Neural crest cell (in vitro differentiated cells): ENCODE measurements at places on chromosomes 16 and 17. TPM values are rescaled to one million over a fixed set of nuclear protein-coding genes. Genes with fewer than 3 reads are reported as not detected.

DNA sequence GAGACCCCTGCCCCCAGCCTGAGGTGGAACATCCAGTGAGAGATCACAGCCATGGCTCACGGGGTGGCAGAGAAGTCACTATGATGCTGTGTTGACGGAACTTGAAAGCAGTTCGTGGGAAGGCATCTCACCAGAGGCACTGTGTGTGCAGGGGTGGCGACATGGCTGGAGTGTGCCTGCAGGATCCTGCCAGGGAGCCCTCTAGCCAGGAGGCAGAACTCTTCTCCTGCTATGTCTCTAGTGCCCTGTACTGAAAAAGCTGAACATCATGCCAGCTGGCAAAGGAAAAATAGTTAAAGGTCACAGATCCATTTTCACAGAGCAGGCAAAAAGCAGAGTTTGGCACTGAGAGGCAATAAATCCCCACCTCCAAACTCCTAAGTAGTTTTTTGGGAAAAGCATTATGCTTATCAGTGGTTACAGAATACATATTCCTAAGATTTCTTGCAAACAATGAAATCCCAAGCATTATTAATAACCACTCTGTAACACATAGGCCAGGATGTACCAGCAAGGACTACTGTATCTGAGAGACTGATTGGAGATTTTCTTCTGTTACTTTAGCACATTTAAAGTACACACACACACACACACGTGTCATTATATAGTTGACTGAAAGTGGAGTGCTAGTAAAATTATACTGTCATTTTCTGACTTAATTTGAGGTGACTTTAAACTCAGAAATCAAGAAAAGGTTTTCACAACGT is 36.8 kb downstream of the TNRC6C start:
- DNase-seq, result no peak

DNA sequence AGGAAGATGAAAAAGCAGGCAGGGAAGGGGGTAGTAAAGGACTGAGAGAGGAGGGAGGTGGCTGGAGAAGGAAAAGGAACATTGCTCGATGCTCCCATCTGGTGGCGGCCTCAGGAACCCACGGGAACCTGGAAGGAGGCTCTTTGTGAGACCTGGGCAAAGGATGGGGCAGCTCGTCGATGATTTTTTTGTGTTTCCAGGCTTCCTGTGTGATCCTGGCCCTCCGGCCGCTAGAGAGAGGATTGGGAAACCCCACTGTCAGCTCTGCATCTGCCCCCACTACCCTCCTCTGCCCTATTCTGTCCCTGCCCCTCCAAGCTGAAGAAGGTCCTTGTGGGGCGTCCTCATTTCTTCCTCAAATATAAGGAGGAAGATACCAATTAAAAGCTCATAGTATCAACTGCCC is 6.6 kb downstream of the WFIKKN2 start:
- DNase-seq, result peak; percentile 79

GRCh38 chr16:72764015-72764654 is 283.8 kb downstream of the ZFHX3 start:
- DNase-seq, result no peak

DNA sequence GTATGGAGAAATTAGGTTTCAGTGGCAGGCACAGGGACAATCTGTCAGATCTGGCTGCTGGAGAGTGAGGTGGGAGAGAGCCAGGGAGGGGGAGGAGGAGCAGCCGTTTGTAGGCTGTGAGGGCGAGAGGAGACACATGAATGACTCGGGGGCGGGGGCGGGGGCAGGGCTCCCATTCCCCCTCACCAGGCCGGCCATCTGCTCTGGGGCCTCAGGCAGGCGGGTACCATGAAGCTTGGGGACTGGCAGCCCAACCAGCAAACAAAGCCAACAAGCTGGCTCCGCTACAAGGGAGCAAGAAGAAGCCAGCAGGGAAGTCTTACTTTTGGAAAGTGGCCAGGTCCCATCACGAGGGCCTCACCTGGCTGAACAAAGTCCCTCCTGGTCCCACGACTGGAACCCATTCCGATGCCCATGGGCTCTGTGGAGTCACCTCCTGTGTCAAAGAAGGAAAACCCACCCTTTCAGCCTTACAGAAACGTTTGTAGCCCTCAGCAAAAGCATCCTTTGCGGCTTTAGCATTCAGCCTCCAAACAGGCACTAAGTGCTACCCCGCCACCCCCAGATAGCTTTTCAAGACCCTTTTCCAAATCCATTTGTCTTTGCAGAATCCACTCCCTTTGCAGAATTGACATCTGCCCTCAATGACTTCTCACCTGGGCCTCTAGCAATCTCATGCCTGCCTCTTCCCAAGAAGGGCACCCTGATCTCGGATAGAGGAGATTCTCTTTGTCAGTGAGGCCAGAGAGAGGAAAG is 9.2 kb upstream of the SSTR2 start:
- DNase-seq, result no peak

DNA sequence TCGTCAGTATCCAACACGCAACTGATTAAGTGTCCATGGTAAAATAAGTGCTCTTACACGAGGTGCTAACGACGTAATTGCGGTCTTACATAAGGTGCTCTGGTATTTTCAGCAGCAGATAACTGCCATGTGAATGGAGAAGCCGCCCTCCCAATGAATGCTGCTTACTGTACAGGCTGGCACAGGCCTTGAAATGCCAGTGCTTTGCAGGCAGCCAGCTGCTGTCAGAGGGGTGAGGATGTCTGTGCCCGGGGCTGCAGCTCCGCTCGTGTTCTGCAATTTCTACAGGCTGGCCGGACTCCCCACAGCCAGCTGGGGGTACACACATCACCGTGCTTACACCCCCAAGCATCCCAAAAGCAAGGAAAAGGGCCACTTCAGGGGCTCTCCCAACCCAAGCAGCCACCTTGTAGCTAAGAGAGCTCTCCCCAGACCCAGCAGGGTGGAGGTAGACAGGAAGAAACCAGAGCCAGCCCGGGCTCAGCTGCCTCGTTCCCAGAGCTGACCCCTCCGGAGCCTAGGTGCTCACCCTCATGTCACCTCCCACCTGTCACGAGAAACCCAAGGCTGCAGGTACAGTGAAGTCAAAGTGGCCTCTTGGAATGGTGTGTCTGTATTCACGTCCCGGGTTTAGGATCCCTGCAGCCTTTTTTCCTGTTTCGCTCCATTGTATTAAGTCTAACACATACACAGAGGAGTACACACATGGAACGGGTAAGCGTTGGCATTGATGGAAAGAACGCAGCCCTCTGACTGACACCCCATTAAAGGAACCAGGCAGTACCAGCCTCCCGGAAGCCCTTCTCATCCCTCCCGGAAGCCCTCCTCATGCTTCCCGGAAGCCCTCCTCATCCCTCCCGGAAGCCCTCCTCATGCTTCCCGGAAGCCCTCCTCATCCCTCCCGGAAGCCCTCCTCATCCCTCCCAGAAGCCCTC is 27.2 kb upstream of the RPH3AL start:
- no peak for DNase-seq

DNA sequence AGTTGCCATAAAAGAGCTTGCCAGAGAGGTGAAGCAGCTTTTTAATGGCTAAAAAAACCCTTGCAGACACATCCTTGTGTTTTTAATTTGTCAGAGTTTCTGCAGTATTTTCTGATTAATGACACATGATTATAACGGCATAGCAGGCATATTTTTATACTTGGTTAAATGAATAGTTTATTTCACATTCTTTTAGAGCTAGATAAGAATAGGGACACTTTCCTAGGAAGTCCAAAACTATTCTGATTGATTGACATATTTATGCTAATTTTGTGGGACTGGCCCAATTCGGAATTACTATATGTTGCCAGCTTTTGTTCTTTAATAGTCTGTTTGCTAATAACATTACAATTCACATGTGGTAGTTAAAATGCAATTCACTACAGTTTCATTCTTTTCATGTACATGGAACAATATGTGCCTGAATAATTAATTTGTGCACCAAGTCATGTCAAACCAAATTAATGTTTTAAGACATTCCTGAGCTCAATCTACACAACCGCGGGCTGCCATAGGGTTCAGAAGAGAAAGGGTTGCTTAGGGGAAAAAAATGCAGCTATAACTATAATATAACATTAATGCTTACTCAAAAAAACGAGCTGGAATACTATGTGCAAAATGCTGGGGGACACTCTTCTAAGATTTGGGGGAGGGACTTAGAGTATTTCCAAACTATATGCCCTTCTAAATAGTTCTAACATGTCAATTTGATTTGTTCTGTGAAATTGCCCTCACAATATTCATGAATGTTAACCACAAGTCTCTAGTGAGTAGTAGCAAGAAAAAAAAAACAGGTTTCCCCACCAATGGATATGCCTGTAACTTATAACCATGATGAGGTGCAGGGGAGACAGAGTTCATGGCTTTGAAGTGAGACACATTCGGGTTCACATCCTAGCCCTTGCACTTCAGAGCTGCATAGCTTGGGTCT is 305.4 kb downstream of the CEP112 start:
- no peak for DNase-seq

- DNase-seq, result no peak
These were observed 67.8 kb downstream of the TMEM100 start for GRCh38 chr17:55654821-55655220.

- no peak for DNase-seq
These were observed 255.2 kb upstream of the WSB1 start for GRCh38 chr17:27038676-27039075.

DNA sequence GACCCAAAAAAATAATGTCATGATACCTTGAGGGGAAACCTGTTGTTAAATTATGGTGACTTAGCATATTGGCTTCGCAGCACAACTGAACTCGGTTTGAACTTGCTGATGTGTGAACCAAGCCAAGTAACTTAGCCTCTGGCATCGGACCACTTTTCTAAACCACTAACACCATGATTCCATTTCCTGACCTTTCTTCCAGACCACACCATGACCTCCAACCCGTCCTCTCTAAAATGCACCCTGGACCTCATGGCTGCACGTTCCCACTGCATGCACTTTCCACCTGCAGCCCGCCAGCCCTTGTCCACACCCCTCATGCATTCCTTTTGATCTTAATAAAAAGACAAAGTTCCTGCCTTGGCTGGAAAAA is 29.3 kb downstream of the DYNLRB2 start:
- DNase-seq, result no peak

DNA sequence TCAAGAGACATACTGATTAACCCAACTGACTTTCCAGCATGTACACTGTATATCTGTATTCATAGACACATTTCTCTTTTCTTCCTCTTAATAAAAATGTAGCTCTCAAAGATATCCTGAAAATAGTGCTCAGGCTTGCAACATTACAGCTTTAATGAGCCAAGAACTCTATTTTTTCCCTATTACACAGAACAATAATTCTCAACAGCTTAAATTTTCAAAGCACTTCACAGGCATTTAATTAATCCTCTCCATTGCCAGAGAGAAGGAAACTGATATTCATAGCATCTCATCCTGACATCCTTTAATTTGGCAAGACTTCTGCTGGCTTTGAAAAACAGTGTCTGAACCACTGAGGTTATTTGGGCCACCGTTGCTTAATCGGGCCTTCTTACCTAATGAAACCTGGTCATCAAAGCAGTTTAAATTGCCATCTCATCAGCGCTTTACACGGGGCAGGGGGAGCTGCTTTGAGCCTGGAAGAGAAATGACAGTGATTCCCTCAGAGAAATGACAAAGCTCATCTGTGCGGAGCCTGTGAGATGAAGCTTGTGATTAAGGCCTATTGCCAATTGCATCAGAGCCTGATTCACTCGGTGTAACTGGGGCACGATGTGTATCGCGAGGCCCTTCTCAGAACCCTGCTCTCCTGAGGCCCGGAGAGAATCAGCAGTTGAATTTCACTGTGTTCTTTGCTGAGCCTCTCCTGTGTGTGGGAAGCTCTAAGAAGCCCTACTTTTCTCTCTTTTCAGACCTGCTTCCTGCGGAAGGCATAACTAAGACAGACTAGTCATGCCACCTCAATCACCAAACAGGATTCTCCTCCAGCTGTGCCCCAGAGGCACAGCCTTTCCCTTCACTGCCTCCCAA is 8.5 kb upstream of the SIAH1 start:
- DNase-seq, result no peak

GRCh38 chr17:63646488-63646806 is 24.2 kb downstream of the MAP3K3 start:
- no peak for DNase-seq

- DNase-seq, result peak; percentile 90
These were observed 1.7 kb downstream of the SPHK1 start for GRCh38 chr17:76385892-76386786.

DNA sequence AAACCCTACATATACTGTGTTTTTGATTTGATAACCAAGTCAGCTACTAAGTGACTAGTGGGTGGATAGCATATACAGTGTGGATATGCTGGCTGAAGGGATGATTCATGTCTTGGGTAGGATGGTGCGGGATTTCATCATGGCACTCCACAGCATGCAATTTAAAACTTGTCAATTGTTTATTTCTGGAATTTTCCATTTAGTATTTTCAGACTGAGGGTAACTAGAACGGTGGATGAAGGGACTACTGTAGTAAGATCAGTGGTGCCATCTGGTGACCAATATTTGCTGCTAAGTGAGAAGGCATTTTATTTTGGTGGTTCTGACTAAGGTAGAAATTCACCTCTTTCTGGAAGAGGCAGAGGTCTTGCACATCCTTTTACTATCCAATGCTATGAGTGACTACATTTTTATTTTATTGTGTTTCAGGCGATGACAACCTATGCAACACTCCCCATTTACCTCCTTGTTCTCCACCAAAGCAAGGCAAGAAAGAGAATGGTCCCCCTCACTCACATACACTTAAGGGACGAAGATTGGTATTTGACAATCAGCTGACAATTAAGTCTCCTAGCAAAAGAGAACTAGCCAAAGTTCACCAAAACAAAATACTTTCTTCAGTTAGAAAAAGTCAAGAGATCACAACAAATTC is 3.1 kb downstream of the CDC6 start:
- no peak for DNase-seq

- DNase-seq, result no peak
These were observed 58.3 kb downstream of the TMEM186 start for GRCh38 chr16:8739151-8739550.

DNA sequence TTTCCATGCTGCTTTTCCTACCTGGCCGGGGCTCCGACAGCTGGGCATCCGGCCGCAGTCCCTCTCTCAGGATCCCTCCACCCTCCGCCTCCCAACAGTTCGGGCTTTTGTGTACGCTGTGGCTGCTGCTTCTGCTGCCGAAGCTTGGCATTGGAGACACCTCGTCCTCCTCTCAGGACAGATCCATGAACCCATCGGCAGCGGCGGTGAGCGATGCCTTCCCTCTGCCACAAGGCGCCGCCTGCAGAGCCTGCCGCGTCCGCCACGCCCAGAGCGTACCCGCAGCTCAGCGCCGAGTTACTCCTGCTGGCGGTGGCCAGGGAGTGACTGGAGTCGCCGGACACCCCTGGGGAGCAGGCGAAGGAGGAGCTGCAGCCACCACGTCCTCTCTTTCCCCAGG is 2032.8 kb downstream of the TP53TG3F start:
- DNase-seq, result no peak

GRCh38 chr17:19873346-19873745 is 5.6 kb upstream of the ULK2 start:
- no peak for DNase-seq

Gene RASL10B
- 31.7 and 33.8 TPM in 2 replicates for total RNA-seq

Gene EPX
- total RNA-seq, result not detected in 2 replicates

Gene KRT40
- not detected in 2 replicates for total RNA-seq

Gene MYCBPAP
- 1.2 and 1.7 TPM in 2 replicates for total RNA-seq

Gene CYBA
- 22.0 and 22.3 TPM in 2 replicates for total RNA-seq

Gene ABCC12
- 0.07 and 0.30 TPM in 2 replicates for total RNA-seq

Gene KRT33A
- not detected in 2 replicates for total RNA-seq

Gene SMIM5
- total RNA-seq, result 0.32 TPM in 1 of 2 replicates, not detected in the other
